ENCODE measurements at places on chromosomes 1 and 21.

DNA sequence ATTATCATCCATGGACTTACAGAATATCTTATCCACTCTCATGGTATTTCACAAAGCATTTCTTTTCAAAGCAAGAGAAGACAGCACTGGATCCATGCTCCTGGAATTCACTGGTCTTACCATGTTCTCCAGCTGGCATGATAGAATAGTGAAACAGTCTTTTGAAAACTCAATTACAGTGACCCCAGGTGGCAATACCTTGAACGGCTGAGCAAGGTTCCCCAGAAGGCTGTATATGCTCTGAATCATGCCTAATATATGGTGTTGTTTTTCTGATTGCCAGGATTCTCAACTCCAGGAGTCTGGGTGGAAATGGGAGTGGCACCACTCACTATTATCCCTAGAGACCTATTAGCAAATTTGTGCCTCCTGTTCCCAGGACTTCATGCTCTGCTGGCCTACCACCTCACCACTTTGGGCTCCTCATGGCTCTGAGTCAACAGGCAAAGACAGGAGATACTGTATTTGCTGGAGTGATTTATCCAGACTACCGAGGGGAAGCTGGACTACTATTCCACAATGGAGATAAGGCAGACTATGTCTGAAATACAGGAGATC lies 87.6 kb downstream of the CATSPERE start:
- no peak for DNase-seq

DNA sequence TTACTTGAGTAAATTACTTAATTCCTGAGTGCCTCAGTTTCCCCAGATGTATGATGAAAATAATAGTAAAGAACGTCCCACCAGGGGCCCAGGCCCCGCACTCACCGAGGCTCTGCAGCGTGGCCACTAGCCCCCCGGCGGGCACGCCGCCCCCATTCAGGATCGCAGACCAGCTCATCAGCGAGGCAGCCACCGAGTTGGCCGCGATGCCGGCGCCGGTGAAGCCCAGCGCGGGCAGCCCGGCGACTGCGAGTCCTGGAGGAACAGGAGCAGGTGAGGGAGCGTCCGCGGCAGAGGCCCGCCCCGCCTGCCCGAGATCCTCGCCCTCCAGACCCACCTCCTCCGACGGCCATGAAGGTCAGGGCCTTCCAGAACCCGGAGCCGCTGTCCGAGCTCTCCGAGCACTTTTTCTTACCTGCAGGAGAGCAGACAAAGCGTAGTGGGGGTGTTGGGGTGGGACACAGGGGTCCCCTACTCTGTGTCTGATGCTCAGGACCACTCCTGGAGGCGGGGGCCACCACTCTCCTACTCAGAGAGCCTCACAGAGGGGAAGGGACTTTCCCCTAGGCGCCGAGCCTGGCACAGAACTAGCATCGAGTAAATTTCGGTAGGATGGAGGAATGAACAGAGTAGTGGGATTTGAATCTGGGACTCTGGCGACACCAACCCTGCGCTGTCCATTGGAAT lies 3.7 kb downstream of the IFI6 start:
- DNase-seq: no peak

DNA sequence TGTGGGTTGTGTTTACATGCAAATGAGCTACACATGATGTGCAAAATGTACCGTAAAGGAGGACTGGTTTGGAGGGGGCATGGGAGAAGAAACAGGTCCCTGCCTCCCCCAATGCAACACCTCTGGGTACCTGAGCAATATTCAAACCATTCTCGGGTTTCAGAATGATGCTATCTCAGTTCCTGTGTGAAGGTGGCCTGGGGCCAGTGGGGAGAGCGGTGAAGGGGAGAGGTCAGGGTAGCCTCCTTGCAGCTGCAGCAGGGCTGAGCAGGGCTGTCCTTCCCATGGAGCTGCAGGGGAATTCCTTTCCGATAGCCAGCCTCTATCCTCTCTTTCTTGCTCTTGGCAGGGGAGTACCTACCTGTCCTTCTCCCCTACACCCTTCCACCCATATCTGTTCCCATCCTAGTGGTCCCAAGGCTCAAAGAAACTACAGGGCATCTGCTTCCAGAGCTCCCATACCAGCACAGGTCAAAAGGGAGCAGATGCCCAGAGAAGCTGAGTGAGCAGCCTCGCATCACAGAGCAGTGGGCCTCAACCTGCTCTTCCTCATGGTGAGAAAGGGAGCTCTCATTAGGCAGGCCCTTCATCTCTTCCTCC lies 11.9 kb downstream of the MEF2D start:
- no peak for DNase-seq

DNA sequence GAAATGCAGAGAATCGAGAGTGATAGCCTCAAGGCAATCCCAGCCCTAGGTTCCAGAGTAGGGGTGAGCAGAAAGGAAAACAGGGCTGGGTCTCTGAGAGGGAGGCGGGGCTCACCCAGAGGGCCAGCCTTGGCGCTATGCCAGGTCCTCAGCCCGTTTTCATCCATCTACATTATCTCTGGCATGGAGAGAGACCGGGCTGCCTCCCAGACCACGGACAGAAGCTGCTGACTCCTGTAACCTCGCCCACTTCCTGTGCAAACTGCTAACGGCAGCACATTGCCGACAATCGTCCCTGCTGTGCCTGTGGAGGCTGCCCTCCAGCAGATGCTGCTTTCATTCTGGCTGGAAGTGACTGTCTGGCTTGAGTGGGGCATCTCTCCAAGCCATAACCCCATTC lies 569.1 kb downstream of the NPHP4 start:
- DNase-seq: no peak

GRCh38 chr1:196361112-196361714 lies 247.0 kb downstream of the KCNT2 start:
- no peak for DNase-seq

DNA sequence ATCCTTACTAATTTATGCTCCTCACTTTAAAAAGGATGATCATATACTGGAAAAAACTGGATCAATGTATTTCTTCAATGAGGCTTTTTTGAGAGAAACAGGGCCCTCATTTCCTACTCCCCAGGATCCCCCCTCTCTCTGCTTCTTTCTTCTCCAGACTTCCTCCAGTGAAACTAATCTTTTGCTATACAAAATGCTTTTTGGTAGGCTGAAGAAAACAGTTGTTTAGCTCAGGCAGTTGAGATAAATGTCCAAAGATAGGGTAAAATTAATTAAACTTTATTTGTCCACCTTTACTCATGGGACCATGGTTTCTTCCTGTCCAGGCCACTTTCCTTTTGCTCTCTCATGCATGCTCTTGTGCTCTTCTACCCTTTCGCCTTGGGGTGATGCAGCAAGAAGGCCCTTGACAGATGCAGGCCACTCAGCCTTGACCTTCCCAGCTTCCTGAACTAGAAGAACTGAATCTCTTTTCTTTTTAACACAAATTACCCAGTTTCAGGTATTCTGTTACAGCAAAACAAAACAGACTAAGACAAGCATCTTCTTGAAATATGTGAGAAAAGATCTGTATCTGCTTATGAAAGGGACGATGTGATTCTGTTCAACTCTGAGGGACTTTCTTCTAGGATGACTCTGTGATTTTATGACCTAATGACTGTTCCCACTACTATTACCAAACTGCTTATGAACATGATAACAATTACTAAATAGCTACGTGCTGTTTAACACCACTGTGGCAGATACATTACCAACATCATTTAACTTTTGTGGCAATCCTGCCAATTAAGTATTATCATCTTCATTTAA lies 63.7 kb downstream of the NVL start:
- no peak for DNase-seq

All from G401 (cell line).